Omental fat pad (tissue), 4 donors: ENCODE measurements at places on chromosomes 13 and 19. TPM values are rescaled to one million over a fixed set of nuclear protein-coding genes. Genes with fewer than 3 reads are reported as not detected.

The SPACA4 gene
- not detected for total RNA-seq

DNA sequence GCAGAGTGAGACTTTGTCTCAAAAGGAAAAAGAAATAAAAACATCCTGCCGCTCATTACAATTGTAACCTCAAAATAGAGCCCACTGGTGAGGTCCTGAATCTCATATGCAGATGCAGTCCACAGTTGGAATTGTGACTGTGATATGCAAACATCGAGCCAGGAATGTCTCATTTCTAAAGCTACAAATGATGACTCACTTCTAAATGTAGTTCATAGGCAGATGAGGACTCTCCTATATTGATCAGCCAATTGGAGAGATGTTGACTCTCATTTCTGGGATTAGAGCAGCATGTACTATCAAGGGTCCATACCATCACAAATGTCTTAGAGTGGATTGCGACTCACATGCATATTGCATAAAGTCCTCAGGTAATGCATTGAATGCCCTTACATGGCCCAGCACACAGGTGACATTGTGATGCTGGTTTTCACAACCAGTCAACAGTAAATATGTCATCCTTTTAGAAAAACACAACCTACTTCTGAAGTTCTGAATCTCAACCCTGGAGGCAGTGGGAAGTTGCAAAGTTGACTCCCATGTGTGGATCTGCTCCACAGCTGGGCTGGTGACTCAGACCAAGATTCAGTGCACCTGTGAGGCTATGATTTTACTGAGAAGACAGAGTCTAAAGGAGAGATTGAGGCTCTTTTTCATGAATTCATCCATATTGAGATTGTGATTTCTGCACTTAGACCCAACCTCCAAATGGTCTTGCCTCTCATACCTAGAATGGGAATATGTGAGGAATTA is 16.9 kb upstream of the ZNF254 start:
- no peak for DNase-seq

DNA sequence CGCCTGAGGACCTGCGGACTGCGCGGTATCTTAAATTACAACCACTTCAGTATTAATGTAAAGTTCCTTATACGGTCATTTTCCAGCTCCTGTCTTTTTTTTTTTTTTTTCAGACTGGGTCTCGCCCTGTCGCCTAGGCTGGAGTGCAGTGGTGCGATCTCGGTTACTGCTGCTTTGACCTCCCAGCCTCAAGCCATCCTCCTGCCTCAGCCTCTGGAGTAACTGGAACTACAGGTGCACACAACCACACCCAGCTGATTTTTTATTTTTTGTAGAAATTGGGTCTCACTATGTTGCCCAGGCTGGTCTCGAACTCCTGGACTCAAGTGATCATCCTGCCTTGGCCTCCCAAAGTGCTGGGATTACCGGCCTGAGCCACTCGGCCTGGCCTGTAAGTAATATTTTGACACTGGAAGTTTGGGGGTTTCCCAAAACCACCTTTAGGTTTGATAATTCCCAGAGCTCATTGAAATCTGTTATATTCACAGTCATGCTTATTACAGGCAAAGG is 406 bp upstream of the EID2B start:
- DNase-seq: no peak

DNA sequence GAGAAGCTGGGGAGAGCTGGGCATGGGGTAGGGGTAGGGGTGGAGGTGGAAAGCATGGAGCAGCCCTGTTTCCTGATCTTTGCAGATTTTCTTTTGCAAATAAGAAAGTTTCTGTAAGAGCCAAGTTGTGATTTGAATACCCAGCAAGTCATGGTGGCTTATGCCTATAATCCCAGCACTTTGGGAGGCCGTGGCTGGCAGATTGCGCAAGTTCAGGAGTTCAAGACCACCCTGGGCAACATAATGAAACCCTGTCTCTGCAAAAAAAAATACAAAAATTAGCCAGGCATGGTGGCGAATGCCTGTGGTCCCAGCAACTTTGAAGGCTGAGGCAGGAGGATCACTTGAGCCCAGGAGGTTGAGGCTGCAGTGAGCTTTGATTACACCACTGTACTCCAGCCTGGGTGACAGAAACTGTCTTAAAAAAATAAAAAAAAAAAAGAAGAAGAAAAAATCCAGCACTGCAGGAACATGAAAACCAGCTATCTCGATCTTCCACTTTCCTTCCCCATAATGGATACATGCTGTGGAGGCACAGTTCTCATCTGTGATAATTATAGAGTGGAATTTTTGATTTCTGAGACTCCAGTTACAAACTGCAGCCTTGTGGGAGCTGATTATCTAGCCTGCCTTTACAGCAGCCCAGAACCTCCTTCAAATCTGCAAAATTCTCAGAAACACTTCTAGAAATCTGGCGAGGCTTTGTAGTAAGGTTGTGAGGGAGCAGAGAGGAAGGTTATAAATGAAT is 12.1 kb upstream of the TEX26 start:
- DNase-seq: no peak

DNA sequence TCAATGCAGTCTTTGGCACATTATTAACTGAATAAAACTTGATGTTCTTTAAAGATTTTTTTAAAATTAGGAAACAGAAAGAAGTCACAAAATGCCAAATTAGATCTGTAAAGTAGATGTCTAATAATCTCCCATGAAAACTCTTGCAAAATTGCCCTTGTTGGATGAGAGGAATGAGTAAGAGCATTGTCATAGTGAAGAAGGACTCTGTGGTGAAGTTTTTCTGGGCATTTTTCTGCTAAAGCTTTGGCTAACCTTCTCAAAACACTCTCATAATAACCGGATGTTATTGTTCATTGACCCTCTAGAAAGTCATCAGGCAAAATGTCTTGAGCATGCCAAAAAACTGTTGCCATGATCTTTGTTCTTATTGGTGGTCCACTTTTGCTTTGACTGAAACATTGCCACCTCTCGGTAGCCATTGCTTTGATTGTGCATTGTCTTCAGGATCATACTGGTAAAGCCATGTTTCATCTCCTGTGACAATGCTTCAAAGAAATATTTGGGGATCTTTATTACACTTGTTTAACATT is 549.3 kb downstream of the LIG4 start:
- DNase-seq: no peak
